ENCODE measurements at places on chromosomes 1 and 21.
A peak's percentile ranks its signal among the peaks of the same experiment; 100 is the strongest.

- DNase-seq: no peak
These were observed 137.6 kb downstream of the MIS18A start for GRCh38 chr21:32141318-32141633.

DNA sequence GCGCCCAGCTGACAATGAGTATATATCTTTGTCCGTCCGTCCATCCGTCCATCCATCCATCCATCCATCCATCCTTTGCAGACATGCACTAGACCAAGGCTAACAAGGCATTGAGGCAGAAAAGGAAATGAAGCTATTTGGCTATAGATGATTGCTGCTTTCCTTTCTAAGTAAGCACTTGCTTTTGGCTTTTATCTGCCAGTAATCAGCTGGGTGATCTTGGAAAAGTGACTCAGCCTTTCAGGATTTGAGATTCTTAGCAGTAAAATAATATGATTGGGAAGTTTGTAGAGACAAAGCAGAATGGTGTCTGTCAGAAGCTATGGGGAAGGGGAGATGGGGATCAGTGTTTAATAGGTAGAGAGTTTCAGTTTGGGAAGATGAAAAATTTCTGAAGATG is 22.7 kb downstream of the ZFYVE9 start:
- no peak for DNase-seq

DNA sequence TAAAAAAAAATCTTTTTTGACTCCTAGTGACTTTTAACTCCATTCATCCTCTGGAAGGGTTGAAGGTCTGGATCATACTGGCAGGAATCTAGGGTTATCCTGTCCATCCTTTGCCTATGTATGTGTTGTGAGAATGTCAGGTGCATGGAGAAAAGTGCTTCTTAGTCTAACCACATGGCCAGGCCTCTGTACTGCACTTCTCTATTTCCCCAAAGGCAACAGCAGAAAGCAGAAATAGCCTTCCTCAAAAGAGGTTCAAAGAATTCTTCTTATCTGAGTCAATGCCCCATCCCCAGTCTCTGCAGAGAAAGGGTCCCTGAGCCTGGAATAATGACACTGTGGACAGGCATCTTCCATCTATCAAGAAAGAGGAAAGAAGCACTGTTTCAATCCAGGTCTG is 85.7 kb upstream of the CD34 start:
- no peak for DNase-seq

GRCh38 chr1:207335695-207336363 is 14.4 kb downstream of the CD55 start:
- no peak for DNase-seq

DNA sequence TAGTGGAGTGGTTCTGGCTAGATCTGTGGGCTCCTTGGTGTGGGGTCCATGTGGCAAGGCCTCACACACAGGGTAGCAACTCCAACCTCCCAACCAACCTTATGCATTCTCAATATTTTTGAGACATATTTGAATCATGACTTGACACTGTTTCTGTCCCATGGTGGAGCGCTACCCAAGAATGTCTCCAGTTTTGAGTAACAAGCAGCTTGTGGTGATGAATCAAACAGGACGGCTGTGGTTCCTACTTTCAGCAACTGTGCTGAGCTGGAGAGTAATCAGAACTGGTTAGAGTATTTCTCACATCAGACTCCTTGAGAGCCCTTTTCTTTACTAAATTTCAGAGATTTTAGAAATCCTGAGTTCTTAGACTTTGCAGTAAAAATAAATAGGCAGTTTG is 3.1 kb downstream of the LCE3D start:
- DNase-seq: no peak

- DNase-seq: peak; percentile 65
These were observed 30.9 kb upstream of the TAL1 start for GRCh38 chr1:47262787-47263413.

- no peak for DNase-seq
These were observed 10.2 kb upstream of the UBL4B start for GRCh38 chr1:110102081-110102480.

DNA sequence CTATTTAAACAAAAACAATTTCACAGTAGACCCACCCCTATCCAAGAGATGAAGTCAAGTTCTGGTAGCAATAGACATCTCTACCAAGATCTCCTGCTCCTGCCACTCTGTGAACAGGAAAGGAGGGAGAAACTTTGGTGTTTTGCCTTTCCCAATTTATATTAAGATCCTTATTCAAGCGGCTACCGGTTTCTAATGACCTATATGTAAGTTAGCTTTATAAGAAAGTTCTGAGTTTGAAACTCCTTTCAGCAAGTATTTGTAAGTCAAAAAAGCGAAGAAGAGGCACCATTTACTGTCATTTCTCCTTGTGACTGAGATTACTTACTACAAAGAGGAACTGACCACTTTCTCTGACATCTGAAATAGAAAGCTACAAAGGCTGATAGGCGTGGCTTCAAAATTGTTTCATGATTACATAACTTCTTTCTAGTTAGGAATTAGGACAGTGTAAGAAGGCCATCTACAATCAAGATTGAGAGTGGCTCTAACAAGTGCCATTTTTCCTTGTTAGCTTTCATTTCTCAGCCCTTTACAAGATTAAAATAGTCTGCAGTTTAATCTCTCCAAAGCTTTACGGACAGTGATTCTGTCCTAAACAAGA is at the start of gene MNDA:
TSS of gene MNDA (plus strand) at position 448 of the 604 bp plus-strand sequence. CDS start 10,803 bp downstream, outside the sequence.
- no peak for DNase-seq

- peak; percentile 20 for DNase-seq
These were observed 54.9 kb upstream of the BACE2 start for GRCh38 chr21:41112740-41113692.

DNA sequence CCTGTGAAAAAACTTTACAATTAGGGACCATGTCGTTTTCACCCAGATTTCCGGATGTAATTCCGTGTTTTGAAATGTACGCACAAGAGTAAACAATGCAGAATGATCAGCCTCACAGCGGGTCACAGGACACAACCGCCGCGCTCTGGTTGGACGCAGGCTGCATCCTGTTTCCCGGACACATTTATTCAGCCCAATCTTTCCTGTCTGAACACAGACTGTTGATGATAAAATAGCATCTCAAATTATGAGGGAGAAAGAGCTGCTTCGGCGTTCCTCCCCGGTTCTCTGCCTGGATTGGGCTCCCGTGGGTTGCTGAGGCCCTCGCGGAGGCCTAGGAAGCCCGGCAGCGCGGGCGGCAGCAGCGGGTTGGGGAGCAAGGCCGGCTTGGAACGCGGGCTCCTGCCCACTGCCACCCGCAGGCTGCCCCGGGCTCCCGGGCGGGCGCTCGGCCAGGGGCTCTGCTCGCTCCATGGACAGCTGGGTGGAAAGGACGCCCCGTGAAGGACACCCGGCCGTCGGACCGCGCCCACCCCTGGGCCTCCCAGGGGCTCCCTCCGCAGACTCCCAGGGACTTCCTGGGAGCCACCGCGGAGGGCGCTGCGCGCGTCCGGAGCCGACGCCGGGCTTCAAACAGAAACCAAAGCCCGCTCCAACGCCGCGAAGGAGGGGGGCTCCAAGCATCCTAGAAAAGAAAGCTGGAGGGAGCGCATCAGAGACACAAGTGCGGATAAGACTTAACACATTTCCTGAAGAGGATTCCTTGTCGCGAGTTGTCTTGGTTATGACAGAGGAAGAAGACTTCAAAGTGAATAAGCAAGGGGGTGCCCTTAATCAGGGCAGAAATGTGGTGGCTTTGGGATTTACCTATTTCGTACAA is 122.3 kb downstream of the ESRRG start:
- no peak for DNase-seq

DNA sequence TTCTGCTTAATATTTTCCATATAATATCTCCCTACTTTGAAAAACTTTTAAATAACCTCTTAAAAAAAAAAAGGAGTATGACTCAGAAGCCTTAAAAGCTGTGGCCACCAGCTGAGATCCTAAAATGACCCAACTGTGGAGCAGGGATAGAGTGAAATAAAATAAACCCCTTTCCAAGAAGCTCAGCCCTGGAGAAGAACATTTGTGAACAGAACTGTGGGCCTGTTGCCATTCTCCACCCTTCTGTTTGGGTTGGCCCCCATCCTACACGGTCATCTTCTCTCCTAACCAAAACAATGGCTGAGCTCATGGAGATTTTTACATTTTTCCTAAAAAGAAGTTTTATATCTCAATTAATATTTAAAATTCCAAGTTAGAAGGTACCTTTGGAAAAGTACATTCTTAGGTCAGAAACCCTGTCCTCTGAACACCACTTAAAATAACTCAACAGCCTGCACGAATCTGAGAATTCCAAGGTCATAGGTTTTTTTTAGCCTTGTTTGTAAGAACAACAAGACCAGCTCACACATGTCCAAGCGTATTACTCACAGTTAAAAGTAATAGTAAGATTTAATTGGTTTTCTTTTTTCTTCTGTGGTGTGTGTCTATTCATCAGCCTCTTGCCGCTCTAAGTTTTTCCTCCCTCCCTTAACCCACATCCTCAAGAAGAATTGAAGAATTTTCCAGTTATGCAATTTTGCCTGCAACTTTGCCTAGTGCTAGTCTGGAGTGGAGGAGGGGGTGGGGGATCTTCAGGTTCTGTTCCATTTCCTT is 107.7 kb upstream of the ERRFI1 start:
- no peak for DNase-seq

- DNase-seq: no peak
These were observed 10.7 kb downstream of the HES2 start for GRCh38 chr1:6409053-6409452.

DNA sequence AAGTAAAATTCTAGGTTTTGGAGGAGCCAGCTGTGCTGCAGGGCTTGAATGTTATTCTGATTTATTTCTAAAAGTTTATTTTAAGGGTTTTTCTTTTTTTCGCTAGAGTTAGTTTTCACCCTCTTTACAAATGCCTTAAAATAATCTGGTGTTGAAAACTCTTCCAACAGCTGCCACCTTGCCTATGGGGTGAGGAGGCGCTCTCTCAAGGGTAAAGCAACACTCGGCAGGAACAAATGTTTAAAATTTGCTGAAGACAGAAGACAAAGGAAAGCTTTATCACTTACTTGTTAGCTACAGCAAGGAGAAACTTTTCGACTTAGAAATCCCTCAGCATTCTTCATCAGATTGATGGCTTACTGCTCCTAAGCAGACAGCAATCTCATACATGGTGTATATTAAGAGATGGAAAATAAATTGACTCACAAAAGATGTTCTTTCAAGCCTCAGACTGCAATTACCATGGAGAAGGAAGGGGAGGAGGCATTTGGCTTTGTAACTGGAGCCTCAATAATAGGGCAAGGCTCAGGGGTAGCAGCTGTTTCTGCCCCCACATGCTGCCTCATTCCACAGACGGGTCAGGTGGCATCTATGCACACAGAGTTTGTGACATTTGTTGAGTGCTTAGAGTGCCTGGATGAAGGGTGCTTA is 79.8 kb upstream of the RALGPS2 start:
- DNase-seq: no peak

- DNase-seq: no peak
These were observed at the start of gene SPRTN for GRCh38 chr1:231338270-231339128. Gene SPRTN, plus strand, starts transcription at chr1:231338293. Its CDS starts 91 bp downstream, at chr1:231338384.

DNA sequence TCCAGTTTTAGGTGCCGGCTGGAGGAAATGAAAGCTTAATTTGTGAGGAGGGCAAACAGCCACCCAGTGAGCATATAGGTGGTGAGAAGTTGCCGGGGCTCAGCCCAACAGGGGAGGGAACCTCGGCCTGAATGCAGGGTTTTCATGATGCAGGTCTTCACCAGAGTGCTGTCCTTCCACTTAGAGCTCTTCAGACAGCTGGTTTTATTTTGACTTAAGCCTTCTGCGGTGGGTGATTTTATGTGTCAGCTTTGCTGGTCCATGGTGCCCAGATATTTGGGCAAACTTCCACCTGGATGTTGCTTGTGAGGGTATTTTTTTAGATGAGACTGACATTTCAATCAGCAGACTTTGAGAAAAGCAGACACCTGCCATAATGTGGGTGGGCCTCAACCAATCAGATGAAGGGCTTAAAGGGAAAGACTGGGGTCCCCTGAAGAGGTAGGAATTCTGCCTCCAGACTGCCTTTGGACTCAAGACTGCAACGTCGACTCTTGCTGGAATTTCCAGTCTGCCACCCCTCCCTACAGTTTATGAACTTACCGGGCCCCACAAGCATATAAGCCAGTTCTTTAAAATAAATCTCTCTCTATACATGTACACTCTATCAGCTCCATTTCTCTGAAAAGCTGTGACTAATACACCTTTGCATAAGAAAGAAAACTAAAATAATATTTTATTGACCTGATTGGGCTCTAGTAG is 72.8 kb downstream of the RHOU start:
- no peak for DNase-seq

GRCh38 chr1:57411262-57411661 is 12.6 kb downstream of the DAB1 start:
- no peak for DNase-seq

DNA sequence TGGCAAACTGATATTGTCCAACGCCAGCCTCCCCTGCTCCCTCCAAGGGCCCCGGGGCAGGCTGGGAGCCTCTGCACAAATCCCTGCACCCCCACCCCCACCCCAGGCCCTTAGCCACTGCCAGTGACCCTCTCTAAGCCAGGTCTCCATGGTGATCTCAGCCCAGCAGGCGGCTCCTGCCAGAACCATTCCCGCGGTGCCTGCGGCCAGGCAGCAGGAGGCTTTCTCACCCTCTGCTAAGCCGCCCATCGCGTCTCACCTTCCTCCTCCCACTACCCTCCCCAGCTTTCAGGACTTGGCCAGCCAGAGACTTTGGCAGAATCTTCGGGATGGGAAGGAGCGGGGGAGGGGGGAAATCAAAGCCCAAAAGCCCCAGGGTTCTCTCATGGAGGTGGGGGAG is 46.8 kb upstream of the WASF2 start:
- no peak for DNase-seq

- no peak for DNase-seq
These were observed 4.9 kb downstream of the MACO1 start for GRCh38 chr1:25435397-25436108.
